ENCODE measurements at places on chromosomes 13 and 19.

GRCh38 chr13:109010912-109011311 is 381.5 kb downstream of the MYO16 start:
- no peak for DNase-seq

DNA sequence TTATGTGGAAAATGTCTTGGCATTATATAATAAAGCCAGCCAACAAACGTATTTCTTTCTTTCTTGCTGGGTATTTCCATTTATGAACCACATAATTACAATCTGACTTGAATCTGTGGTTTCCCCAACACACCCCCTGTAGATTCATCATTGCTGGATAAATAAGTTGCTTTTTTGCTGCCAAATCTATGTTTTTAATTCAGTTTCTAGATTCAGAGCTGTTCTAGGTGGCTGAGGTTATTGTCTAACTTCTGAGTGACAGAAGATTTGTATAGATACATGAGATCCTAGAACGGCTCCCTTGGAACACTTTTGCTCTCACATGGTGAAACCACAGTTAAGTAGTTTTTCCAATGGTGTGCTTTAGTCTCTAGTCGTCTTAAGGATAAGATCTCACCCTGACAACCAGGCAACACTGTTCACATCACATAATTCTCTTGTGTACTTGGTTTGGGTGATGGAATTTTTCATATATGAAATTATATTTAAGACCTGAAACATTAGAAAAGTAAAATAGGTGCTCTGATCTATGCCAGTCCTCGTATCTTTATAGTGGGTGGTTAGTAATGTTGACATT is 239.1 kb downstream of the KLF12 start:
- no peak for DNase-seq

GRCh38 chr13:26954976-26955375 is 194.4 kb upstream of the GPR12 start:
- no peak for DNase-seq

- DNase-seq, result no peak
These were observed 181.1 kb upstream of the UBL3 start for GRCh38 chr13:30031488-30031887.

GRCh38 chr13:70188567-70188966 is 80.3 kb upstream of the KLHL1 start:
- no peak for DNase-seq

GRCh38 chr19:5966215-5966614 is 11.7 kb downstream of the RANBP3 start:
- no peak for DNase-seq

- no peak for DNase-seq
These were observed 49.4 kb downstream of the SACS start for GRCh38 chr13:23384111-23384510.
